ENCODE measurements at places on chromosomes 7 and 10.
A peak's percentile ranks its signal among the peaks of the same experiment; 100 is the strongest.

DNA sequence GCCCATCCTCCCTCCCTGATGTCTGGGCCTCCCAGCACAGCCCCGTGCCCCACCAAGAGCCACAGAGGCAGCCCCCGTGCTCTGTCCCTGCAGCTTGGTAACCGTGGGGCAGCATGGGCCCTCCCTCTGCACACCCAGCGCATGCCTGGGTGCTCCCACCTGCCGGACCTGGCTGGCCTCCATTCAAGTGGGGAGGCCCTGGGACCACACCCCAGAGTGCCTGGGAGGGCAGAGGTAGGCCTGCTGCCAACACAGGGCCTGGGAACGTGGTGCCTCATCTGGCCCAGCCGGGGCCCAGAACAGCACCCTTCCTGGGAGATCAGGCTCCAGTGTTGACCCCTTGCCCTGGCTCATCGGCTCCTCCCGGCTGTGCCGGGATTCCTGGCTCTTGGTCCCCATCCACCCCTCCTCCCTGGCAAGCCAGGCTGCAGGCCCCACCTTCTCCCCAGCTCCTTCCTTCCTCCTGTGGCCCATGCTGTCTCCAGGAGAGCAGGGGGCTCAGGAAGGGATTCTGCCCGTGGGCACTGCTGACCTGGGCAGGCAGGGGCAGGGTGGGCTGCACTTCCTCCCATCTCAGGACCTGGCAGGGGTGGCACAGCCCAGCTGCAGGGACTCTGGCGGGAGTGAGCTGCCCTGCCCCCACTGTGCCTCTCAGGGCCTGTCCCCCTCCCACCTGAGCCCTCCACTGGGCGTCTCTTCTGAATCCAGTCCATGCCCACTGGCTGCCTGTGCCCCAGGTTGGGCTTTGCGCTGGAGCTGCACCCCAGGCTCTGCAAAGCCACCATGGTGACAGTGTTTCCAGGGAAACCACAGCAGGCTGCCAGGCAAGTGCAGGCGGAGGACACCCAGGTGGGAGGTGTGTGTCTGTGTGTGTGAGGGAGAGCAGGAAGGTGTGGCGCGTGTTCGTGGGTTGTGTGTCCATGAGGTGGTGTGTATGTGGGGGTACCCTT is 32.6 kb downstream of the PWWP2B start:
- no peak for DNase-seq

DNA sequence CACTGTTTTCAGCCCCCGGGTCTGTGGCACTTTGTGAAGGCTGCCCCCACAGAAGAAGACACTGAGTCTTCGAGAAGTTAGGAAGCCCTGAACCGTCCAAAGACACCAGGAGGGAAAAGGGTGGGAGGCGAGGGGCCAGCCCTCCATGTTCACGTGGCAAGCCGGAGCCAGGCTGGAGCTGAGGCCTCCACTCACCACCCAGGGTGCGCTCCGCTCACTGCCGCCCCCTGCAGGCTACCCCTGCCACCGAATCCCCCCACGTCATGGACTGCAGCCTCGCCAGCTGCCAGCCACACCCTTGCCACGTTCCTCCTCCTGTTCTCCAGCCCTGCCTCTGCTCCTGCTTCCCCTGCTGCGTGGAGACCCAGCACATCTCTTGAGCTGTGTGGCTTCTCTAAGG is 59.0 kb upstream of the EN2 start:
- DNase-seq, result peak; percentile 12

DNA sequence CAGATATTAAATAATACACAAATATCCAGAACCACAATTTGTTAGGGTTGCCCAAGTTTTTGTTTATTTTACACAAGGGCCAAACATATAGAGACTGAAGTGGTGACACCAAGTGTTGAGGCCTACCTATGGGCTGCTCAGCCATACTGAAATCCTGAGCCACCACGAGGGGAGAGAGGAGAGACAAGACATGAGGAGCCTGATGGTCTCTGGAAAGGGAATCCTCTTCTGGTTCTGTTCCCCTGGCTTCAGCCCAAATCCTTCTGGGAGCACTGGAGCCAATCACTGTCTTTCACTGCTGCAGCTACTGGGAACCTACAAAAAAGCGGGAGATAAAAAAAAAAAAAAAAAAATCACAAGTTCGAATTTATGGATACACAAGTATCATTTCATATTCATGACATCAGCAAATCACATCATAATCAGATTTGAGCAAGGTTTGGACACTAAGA is 1.9 kb downstream of the SKIDA1 start:
- DNase-seq, result no peak

DNA sequence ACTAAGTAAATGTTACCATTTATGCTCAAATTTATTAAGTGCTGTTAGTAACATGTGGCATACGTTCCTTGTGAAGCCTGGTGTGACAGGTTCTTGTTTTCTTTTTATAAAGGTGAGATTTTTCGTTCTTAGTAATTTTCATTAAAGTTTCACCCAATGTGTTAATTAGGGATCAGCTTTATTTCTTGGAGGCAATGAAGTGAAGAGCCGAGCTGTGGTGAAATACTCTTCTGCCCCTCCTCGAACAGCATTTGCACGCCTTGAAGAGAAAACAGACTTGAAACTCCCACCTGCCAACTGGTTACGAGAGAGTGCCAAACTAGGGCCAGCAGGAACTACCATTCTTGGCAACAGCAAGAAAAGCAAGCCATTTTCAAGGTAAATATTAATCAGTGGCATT is 1.5 kb downstream of the EDRF1 start:
- no peak for DNase-seq

DNA sequence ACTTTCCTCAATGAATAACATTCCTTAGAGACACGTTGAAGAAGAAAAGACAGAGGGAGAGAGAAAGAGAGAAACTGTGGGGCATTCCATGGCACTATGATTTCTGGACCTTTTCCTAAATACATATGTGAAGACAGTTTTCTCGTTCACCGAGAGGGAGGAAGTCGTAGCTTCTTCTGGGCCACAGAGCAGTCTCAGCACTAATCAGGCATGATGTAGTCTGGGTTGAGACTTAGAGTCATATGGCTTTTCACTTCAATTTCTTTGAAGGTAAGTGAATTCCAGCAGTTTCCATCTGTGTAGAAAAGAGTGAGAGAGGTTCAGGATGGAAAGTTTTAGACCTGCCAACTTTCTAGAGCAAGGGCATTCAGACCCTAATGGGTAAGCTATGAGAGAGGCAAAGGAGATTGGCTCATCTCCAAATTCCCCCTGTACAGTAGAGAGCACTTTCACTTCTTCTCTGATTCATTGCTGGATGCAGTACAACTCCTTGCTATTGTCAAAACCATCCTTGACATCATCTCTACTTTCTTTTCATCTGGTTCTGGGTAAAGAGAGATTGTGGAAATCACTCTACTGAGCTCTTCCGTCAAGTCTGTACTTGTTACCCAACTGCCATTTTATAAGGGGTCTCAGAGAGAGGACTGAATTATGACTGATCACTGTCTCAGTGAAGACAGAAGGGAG is 31.5 kb upstream of the OR9A4 start:
- DNase-seq, result no peak

DNA sequence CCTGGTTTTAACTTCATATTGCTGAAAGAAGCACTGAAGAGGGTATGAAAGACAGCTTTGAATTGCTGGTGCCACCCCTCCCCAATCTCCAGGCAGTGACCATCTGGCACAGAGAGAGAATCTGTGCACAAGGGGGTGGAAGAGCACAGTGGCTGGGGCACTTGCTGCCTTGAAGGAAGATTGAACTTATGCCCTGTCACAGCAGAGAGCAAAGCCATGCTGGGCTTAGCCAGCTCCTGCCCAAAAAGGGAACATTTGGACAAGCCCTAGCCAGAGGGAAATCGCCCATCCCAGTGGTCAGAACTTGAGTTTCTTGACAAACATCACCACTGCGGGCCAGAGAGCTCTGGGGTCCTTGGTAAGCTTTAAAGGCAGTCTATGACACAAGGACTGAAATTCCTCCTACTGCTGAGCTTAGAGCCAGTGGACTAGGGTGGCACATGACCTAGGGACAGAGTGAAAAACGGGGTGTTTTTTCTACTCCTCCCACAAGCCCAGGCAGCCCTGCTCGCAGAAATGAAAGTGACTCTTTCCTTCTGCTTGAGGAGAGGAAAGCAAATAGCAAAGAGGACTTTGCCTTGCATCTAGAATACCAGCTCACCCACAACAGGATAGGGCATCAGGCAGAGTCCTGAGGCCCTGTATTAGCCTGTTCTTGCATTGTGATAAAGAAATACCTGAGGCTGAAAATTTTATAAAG is 257.2 kb downstream of the CTNNA3 start:
- no peak for DNase-seq

- no peak for DNase-seq
Measured at GRCh38 chr7:69696054-69696591, 97.8 kb downstream of the AUTS2 start.

DNA sequence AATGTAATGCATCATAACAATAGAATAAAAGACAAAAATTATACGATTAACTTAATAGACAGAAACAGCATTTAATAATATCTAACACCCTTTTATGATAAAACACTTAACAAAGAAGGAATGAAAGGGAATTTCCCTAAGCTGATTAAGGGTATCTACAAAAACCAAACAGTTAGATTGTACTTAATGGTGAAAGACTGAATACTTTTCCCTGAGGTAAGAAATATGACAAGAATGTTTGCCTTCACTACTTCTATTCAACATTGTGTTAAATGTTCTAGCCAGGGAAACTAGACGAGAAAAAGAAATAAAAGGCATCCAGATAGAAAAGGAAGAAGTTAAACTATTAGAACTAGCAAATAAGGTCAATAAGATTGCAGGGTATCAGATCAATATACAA is 276.9 kb downstream of the BAMBI start:
- DNase-seq, result no peak

GRCh38 chr10:33609546-33609945 is 275.1 kb upstream of the NRP1 start:
- no peak for DNase-seq

DNA sequence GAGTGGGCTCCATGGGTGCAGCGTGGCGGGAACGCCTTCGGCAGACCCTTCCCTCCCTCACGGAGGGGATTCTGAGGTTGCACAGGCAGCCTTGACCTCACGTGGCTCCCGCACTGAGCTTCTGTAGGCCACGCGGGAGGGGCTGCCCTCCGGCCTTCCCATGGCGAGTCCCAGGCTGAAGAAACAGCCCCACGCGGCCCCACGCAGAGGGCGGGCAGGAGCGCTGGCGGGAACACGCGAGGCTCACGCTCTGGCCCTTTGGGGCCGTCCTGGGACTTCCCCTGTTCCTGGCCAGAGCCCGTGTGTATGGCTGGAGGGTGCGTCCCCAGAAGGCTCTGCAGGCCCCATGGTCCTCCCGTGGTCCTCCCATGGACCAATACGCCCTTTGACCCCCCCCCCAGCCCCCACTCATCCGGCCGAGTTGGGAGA is 21.7 kb upstream of the NKX6-2 start:
- DNase-seq, result no peak

GRCh38 chr10:86757113-86757972 is 924 bp downstream of the BMPR1A start:
- DNase-seq, result peak; percentile 6

- no peak for DNase-seq
Measured at GRCh38 chr7:946256-946996, 8.1 kb downstream of the ADAP1 start.

DNA sequence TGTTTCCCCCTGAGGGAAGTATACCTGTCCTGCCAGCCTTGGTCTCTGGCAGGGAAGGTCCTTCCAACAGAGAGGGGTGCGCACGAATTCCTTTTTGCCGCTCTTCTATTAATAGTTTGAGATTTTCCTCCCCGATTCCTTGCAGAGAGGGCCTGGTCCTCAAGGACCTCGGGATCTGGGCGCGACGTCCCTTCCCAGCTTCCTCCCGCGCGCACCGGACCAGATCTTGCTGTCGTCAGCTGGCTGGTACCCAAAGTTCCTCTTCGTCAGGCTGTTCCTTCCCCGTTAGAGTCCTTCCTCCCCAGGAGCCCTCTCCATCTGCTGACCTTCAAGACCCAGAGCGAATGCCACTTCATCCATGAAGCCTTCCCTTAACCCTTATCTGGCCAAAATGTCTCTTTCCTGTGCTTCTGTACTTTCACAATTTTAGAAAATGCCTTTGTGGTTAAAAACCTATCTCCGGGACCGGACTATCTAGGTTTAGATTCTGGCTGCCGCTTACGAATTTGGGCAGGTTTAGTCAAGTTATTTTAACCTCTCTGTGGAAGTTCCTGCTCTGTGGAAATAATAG is 851 bp upstream of the GOT1 start:
- peak; percentile 23 for DNase-seq

DNA sequence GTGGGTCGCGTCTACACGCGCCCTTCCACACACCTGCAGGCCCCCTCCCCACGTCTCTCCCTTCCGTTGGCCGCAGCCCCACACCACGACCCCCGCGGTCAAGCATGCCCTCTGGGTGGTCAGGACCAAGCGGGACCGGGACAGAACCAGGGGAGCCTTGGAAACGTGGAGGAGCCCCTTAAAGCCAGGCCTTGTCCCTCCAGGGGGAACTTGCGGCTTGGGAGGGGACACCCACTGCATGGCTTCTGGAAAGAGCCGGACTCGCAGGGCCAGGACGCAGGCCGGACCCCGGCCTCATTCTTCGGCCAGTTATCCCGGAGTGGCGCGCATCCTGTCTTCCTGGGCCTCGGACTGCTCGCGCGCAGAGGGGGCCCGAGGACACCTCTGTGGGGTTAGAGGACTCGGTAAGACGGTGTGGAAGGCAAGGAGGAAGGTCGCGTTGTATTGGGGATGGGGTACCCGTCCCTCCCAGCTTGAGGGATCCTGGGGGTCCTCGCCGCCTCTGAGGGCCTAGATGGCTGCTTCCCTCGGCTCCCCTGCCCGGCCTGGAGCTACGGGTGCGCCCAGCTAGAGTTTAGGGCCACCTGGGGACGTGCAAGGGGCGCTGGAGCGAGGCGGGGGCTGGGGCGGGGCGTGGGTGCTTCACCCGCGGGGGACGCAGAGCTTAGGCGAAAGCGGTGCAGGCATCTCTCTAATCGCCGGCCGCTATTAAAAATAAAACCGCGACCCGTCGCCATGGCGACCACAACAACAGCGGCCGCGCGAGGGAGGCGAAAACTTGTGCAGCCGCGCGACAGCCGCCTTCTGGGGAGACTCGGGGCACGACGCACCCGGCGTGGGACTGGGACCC is 1.8 kb upstream of the PDGFA start:
- DNase-seq, result no peak

Measured in activated naive CD4-positive, alpha-beta T cell treated with anti-CD3 and anti-CD28 coated beads for 36 hours (primary cell).